Tibial artery (tissue), 4 donors: ENCODE measurements at places on chromosomes 2 and 18.

GRCh38 chr2:119487434-119488244 lies 36.6 kb downstream of the SCTR start:
- DNase-seq, result peak; percentile 41

DNA sequence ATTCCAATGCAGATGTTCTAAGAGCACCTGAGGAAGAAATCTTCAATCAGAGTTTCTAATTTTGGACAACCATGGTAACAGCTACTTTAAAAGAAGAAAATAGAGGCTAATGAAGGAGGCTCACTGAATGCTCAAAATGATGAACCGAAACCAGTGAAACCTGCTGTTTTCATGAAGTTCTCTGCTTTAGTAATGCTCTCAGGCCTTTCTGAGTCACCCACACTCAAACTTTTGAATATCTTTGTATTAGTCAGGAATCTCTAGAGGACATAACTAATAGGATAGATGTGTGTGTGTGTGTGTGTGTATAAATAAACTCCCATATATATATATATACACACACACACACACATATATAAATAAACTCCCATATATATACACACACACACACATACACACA lies 76.9 kb upstream of the RIT2 start:
- DNase-seq, result no peak

- no peak for DNase-seq
Measured at GRCh38 chr2:27689424-27689823, 25.7 kb downstream of the SLC4A1AP start.

- peak; percentile 47 for DNase-seq
Measured at GRCh38 chr2:69798290-69798908, 31.1 kb upstream of the GMCL1 start.

GRCh38 chr2:177306550-177306949 lies 42.0 kb upstream of the NFE2L2 start:
- DNase-seq, result no peak

GRCh38 chr2:82959727-82960126 lies 1499.4 kb downstream of the SUCLG1 start:
- no peak for DNase-seq

GRCh38 chr2:152623076-152623740 lies 94.1 kb downstream of the PRPF40A start:
- no peak for DNase-seq

GRCh38 chr2:9637330-9637729 lies 6.5 kb upstream of the YWHAQ start:
- DNase-seq, result no peak

DNA sequence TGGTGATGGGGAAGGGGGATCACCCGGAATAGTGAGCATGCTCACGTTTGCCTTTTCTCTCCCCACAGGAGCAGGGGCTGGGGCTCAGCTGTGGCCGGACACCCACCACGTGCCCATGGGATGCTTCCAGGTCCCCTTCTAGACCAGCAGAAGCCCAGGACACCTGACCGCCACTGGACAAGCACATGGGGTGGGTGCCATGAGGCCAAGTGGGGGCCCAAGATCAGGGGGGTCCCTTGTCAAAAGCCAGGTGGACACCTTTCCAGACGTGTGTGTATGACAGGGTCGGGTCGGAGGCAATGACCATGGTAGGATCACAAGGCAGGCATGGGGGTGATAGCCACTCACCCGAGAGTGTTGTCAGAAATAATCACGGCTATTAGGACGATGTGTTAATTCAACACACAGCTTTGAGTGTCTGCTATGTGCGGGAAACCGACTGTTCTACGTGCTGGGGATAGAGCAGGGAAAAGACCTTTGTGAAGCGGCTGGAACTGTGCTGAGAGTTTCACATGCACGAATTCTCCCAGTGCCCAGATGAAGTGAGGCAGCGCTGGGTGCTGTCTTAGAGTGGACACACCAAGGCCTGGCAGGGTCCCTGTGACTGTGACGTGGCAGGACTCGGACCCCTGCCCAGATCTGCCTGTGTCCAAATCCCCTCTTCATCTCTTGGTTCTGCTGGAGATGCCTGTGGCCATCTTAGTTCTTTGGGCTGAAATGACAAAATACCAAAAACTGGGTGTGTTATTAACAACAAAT lies 244.7 kb downstream of the NDUFA10 start:
- DNase-seq, result peak; percentile 15

- no peak for DNase-seq
Measured at GRCh38 chr2:27520316-27520715, 23.7 kb downstream of the GCKR start.

- no peak for DNase-seq
Measured at GRCh38 chr2:99217929-99218501, 37.0 kb downstream of the MRPL30 start.

DNA sequence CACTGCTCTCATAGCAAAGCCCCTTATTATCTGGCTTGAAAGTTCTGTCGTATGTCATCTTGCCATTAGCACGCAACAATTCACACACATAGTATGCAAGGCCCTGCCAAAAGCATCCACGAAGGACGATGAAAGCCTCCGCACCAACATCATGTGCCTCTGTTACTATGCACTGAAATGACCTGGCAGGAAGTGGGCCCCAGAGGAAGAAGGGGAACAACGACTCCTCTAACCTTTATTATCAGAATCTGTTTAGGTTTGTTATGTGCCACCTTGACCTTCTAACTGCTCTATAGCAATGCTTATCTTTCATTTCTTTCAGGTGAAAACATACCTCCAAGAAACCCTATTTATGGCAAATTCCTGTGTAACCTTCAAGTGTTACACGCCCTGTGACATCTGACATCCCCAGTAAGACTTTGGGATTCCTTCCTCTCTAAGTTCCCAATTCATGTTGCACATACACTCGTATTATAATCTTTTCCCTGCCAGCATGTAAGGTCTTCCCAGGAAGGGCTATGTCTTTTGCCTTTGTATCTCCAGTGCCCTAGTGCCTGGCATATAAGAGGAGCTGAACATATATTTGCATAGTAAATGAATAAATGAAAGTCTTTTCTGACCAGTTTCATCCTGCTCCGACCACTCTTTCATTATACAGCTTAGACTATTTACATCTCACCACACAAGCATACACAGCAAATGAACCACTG lies 7.0 kb upstream of the NDUFV2 start:
- DNase-seq, result no peak

DNA sequence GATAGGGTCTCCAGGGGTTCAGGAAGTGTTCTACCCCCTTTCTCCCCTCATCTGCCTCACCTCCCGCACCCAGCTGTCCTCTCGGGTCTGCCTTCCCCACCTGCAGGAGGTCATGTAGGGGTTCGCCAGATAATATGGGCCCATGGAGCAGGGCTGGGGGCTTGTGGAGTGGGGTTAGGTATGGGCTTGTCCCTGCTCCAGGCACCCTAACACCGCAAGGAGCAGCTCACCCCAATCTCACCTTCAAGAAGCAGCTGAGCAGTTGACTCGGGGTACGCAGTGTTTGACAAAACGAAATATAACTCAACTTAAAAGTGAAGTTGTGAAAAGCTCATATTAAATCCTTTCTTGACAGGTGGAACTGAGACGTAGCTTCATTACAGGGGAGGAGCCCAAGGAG lies 99.6 kb downstream of the CTIF start:
- no peak for DNase-seq

GRCh38 chr2:24432121-24432520 lies 58.9 kb upstream of the NCOA1 start:
- DNase-seq, result no peak

GRCh38 chr2:147173189-147173581 lies 671.6 kb upstream of the ACVR2A start:
- DNase-seq, result no peak

GRCh38 chr2:176584333-176584732 lies 315.1 kb downstream of the MTX2 start:
- no peak for DNase-seq

DNA sequence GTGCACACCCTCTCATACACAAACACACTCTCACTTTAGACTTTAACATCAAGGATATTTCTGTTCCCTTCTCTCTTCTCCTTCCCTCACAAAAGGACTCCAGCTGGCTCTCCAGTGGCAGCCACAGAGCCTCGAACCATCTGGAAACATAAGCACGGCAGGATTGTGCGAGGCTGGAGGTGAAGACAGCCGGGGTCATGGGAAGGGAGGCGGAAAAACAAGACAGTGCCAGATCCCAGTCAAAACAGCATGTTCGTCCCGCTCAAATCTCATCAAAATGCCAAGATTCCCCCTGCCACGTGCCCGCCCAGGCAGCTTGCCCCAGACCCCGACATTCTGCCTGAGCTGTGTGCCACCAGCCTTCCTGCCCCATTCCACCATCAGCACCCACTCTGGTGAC lies 180.3 kb downstream of the ZBTB7C start:
- no peak for DNase-seq

DNA sequence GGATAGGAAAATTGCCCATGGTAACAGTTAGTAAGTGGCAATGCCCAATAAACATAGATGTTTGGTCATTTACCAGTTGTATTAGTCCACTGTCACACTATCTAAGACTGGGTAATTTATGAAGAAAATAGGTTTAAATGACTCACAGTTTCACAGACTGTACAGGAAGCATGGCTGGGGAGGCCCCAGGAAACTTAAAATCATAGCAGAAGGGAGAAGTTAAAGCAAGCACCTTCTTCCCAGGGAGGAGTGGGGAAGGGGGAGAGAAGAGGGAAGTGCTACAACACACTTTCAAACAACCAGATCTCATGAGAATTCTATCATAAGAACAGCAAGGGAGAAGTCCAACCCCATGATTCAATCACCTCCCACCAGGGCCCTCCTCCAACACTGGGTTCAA lies 23.4 kb downstream of the NR4A2 start:
- no peak for DNase-seq

- DNase-seq, result no peak
Measured at GRCh38 chr18:13273800-13274199, 55.2 kb downstream of the LDLRAD4 start.

- DNase-seq, result no peak
Measured at GRCh38 chr2:9256570-9257043, 50.0 kb downstream of the ASAP2 start.

DNA sequence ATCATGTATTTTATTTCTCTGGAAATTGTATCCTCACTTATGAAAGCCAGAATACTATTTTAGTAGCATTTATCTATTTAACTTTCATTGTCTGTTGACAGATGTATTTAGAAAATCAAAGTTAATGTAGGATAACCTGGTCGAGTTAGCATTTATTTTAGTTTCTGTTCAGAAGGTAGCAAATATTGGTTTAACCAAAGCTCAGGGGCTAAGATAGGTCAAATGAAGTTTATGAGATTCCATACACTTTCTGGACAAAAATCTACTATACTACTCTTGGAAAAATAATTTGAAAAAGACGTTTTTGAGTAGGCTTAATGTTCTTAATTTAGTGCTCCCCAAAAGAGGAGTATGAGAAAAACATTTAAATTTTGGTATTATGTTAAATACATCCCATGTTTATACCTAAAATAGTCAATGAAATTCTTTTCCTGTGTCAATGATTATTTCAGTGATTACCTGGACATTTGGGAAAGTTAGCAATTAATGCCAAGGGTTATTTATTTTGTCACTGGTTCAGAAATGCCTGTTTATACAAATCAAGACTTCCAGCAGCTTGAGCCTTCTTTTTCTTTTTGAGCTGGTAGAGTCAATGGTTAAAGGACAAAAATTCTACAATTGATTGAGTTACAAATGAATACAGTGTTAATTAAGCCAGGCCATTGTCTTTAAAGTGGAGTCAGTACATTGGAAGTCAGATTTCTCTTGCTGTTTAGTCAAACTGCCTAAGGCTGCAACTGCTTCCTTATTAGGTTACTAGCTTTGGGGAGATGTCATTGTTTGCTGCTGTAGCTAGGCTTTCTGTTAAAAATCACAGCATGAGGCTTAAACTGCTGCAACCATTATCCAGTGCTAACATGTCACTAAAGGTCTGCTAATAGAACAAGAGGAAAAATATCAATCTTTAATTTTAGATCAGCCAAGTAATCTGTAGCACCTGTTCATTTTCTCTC lies 182.3 kb downstream of the CAMKMT start:
- no peak for DNase-seq

DNA sequence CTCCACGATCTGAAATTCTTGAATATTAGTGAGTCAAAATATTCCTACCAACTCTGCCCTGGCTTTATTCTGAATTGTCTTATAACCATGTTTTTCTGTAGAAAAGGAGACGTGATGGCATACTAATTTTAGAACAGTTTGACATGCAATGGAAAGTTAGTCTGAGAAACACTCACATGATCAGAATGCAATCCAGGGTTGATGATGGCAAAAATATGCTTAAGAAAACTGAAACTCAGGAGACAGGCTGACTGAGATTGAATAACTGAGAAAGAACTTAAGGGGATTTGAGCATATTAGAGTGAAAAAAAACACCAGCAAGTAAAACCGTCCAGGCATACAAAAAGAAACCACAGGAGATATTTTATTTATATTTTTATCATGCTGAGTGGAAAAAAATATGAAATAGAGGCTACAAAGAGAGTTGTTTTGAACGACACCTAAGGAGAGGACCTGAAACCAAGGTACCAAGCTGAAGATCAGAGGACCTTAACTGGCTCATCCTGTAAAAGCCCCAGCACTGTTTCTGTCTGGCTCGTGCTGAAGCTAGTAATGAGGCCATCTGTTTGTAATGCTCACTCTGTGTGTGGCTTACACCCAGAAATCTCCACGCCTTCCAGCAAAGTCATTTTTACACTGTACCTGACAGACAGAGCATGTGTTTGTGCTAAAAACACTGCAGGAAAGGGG lies 437.2 kb upstream of the PKDCC start:
- peak; percentile 29 for DNase-seq

DNA sequence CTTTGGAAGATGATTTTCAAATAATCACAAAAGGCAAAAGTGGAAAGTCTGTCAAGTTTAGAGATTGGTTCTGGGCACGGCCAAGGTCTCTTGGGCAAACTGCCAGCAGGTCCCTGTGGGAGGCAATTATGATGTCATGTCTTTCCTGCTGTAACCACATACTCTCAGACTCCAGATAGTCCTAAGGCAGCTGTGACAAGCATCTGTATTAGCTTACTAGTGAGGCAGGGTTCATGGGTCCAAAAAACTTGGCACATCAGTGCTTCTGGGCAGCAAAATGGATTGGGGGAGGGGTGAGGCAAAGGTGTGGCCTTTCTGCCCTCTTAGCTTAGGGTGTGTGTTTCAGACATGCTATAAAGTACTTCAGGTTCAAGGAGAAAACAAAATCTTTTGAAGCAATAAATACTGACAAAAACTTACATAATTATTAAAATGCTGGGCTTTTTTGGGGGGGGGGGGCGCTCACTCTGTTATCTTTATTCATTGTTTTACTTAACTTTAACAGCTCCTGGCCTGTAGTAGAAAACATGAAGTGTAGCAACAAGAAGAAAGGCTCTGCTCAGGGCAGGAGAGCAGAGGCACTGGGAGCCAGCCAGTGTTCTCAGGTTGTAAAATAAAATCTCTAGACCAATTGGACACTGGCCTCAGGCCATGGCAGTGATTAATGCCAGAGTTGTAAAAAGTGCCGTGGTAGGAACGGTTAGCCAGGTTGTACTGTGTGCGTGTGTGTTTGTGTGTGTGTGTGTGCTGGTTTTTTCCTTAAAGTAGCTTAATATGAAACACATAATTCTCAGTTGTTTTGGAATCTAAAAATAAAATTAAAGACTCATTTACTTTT lies 14.3 kb upstream of the TANC1 start:
- peak; percentile 72 for DNase-seq

- no peak for DNase-seq
Measured at GRCh38 chr2:184367211-184367610, 231.1 kb upstream of the ZNF804A start.
